Common myeloid progenitor, CD34-positive (primary cell): ENCODE measurements at places on chromosomes 1 and 21.
A peak's percentile ranks its signal among the peaks of the same experiment; 100 is the strongest.

- DNase-seq, result no peak
Measured at GRCh38 chr21:16535102-16535422, 805.3 kb downstream of the USP25 start.

GRCh38 chr1:209674957-209675564, at the start of gene G0S2:
Gene G0S2 (plus strand): TSS chr1:209675412. CDS start chr1:209675685, 273 bp downstream.
- no peak for DNase-seq

- DNase-seq, result no peak
Measured at GRCh38 chr1:220013497-220013896, 32.8 kb downstream of the EPRS1 start.

- no peak for DNase-seq
Measured at GRCh38 chr21:31484219-31484618, 140.2 kb upstream of the TIAM1 start.

DNA sequence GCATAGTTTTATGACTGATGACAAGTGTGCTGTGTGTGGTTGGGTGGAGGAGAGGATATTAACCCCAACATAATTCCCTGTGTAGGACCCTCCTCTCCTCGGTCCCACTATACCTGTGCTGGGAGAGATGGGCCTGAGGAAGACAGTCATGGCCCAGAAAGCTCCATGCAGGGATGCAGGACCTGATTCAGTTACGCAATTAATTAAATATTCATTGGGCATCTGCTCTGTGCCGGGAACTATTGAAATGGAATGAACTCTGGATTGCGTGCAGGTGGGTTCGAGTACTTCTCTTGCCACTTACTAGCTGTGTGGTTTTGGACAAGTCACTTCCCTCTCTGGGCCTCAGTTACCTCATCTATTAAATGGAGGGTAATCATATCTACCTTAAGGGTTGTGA, 74.6 kb downstream of the CD247 start:
- DNase-seq, result no peak

GRCh38 chr1:45542591-45542990, 8.0 kb upstream of the AKR1A1 start:
- DNase-seq, result no peak

DNA sequence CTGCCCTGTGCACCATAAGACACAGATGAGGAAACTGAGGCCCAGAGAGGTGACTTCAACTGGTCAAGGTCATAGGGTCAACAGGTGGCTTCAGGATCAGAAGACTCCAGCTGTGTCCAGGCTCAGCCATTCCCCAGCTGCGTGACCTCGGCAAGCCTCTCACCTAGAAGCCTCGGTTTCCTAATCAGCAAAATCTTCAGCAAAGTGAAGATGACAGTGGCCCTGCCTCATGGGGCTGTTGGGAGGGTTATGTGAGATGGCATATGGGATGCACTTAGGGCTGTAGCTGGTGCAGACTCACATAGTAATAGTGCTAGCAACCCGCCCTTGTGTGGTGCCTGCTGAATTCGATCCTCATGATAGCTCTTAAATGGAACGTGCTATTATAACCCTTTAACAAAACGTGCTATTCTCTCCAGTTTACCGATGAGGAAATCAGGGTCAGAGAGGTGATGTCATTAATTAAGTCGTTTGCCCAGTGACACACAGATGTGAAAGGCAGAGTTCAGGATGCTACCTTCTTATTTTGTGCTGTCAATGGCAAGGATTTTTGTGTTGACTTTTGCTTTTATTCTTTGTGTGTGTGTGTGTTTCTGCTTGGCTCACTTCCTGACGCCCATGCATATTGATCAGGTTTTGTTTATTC, 472.9 kb downstream of the MATN1 start:
- no peak for DNase-seq

DNA sequence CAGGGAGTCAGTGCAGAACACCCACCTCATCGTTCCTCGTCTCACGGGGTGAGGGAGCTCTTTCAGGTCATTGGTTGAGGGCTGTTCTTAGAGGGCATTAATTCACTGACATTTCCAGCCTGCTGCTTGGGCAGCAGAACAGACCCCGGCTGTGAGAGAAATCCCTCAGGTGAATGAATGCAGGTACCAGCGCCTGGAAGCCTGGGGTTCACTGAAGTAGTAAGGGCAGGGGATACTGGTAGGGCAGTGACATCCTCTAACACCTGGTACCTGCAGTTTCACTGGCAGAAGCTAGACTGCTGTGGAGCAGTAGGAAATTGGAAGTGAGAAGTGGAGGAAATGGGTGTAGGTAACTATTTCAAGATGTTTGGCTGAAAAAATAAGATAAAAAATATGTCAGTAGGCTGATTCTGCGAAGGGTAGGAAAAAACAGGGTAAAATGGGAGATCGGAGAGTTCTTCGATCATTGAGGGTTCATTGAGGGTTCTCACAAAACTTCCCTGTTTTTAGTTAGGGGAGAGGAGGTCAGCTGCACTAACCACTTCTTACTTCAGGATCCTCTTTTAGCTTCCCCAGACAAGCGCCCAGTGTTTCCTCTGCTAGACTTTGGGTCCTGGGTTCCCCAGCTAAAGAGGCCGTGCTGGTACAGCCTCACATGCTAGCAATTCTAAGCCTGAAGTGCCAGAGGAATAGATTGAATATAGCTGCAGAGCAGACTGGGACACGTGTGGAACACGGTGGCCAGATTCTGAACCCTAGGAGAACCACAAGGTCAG, 55.2 kb downstream of the RNF220 start:
- peak; percentile 69 for DNase-seq

- DNase-seq, result no peak
Measured at GRCh38 chr1:228023294-228023639, 16.5 kb downstream of the WNT3A start.

DNA sequence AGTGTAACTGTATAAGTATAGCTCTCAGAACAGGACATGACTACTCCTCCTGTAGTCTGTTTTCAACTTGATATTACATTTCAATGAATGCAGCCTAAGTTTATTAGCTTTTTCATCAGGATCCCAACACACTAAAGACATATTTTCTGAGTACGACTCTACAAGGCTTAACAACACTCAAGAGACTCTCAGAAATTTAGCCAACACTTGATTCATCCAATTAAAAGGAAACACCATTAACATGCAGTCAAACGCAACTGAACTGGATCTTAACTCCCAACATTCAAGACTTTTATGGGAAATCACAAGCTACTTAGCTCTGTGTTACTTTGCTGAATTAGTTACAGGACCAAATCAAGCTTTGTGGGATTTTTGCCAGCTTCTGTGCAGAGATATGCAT, 65.2 kb upstream of the SGIP1 start:
- DNase-seq, result no peak

DNA sequence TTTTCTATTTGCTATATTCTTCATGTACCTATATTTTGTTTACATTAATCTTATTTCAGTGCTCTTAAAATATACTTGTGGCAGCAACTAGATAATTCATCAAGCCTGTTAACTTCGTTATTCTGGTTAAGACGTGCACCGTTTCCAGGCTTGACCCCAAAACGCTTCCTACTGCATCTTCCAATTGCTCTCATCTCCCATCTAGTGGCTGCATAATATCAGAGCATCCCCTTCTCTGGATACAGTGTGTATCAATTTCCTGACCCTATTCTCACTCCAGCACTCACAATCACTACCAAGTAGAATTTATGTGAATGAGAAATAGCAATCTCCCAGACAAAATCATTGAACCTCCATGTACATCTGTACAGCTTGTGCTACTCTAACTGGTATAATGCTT, 1280.3 kb upstream of the B3GALT2 start:
- DNase-seq, result no peak

- DNase-seq, result peak; percentile 41
Measured at GRCh38 chr1:15262003-15262377, 15.0 kb downstream of the FHAD1 start.

- DNase-seq, result no peak
Measured at GRCh38 chr1:115815694-115816093, 25.2 kb downstream of the NHLH2 start.

GRCh38 chr21:31198575-31198974, 145.5 kb downstream of the TIAM1 start:
- DNase-seq, result peak; percentile 48

DNA sequence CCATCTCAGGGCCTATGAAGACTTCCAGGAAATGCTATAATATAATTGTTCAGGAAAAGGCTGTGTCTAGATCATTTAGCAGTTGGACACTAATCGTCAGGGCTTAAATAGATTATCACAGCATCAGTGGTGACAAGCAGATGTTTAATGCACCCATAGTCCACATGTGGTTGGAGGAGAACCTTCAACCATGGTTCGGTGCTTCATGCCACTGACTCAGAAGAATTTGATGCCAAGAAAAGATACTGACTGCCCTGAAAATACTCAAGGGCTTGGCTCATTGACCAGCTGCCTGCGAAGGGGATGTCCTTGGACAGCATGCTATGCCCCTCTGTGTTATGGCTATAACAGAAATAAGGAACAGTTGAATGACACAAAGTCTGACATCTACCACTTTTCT, 175.7 kb downstream of the HHIPL2 start:
- no peak for DNase-seq

DNA sequence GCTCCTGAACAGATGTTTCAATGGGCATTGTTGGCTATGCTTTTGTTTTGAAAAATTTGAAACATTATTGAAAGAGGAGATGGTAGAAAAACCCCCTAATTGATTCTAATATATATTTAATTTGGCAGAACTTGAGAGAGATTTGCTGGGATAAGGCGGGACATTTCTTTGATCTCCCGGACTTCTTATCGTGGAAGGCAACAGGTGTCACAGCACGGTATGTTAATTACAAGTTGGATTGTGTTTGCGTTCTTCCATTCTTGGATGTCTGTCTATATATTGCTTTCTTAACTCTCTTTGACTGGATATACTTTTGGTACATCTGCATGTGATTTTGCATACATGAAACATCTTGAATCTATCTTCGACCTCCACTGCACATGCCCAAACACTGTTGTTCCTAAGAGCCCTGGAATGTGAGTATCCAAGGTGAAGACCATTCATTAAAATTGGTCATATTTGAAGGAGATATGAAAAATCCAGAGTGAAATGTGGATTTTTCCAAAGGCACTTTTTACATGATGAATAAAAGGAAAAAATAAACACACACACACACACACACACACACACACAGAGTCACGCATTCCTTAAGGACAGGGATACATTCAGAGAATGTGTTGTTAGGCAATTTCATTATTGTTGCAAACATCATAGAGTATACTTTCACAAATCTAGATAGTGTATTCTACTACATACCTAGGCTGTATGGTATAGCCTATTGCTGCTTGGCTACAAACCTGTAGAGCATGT, 81.9 kb downstream of the FGGY start:
- DNase-seq, result no peak

DNA sequence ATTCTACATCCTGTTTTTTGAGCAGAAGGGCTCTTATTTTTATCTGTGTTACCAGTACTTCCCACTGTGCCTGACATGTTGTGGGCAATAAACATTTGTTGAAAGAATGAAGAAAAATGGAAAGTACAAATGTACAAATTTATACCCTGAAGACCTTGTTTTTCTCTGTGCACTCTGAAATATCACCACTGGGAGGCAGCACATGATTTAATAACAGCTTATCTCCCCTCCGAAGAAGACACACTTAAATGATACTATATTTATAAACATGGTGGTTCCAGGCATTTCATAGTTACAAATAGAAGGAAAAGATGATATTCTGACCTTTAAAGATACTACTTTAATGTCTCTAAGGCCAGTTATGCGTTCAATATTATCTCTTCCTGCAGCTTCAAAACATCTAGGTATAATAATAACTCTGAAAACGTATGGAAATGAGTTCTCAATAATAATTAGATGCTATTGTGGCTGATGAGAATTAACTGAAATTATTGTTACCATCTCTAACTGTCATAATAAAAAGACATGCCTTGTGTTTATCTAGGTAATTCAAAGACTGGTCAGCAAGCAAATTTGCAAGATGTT, 12.8 kb downstream of the DYNLT5 start:
- DNase-seq, result peak; percentile 82

GRCh38 chr1:41950820-41951219, 32.1 kb upstream of the HIVEP3 start:
- DNase-seq, result no peak
